ENCODE measurements at places on chromosomes 2 and 18.

- no peak for DNase-seq
These were observed 84.2 kb downstream of the LRRFIP1 start for GRCh38 chr2:237711458-237712150.

DNA sequence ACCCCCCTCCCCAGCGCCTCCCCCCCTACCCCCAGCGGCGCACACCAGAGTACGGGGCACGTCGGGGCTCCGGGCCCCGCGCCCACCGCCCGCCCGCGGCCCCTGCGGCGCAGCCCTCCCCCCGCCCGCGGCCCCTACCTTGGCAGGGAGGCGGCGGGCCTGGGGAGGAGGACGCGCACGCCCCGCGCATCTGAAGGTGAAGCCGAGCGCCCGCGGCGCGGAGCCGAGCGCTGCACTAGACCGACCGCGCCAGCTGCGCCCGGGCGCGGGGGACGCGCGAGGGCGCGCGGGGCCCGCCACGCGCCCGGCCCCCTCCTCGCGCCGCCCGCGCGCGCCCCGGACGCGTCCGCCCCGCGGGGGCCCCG lies at the start of gene ZNF516:
ZNF516 (minus strand) TSS at position 237 of the 365 bp plus-strand sequence. CDS start 52,188 bp downstream, outside the sequence.
- no peak for DNase-seq

DNA sequence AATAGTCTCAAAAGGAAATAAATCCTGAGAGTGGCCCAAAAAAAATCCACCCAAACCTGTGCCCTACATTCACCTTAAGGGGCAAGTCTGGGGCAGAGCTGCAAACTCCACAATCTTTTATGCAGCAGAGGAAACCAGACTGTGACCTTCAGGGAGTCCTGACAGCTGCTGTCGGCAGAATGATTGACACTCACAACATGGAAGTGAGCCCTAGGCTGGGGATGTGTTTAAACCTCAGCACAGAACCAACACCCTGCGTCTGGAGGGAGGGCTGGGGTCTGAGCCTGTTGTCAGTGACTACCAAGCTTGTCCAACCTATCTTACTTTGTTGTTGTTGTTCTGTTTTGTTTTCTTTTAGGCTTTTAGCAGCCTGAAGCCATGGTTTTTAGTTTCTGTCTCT lies 39.6 kb downstream of the CRACDL start:
- DNase-seq: no peak

GRCh38 chr2:232537079-232537478 lies 2.4 kb upstream of the CHRNG start:
- DNase-seq: no peak

GRCh38 chr18:79519751-79520477 lies 124.2 kb downstream of the NFATC1 start:
- DNase-seq: no peak

- DNase-seq: no peak
These were observed 706 bp downstream of the UBXN2A start for GRCh38 chr2:23940718-23941620.

GRCh38 chr18:50722311-50722710 lies 97.5 kb downstream of the MRO start:
- DNase-seq: no peak

- DNase-seq: no peak
These were observed 34.3 kb downstream of the EN1 start for GRCh38 chr2:118813111-118813510.

DNA sequence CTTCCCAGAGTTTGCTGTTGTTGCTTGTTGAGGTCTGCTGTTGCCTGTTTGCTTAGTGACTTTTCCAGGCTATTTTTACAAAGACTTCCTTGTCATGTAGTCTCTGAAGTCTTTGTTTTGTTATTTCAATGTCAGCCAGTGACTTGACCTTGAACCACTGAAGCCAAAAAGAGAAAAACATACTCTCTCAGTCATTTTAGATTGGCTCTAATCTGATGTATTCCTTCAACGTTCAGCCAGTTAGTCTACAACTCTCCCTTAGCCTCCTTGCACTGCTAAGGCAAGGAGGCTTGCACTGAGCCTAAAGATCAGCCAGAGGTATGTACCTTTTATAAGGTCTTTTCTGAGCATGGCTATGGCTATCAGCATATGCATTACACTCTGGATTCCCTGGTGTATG lies 27.9 kb downstream of the KIAA1328 start:
- no peak for DNase-seq

- DNase-seq: no peak
These were observed 152.4 kb downstream of the MGAT5 start for GRCh38 chr2:134406311-134406710.

- no peak for DNase-seq
These were observed 391.7 kb upstream of the SALL3 start for GRCh38 chr18:78587626-78588600.

GRCh38 chr2:38509314-38509946 lies 93.3 kb downstream of the HNRNPLL start:
- no peak for DNase-seq

DNA sequence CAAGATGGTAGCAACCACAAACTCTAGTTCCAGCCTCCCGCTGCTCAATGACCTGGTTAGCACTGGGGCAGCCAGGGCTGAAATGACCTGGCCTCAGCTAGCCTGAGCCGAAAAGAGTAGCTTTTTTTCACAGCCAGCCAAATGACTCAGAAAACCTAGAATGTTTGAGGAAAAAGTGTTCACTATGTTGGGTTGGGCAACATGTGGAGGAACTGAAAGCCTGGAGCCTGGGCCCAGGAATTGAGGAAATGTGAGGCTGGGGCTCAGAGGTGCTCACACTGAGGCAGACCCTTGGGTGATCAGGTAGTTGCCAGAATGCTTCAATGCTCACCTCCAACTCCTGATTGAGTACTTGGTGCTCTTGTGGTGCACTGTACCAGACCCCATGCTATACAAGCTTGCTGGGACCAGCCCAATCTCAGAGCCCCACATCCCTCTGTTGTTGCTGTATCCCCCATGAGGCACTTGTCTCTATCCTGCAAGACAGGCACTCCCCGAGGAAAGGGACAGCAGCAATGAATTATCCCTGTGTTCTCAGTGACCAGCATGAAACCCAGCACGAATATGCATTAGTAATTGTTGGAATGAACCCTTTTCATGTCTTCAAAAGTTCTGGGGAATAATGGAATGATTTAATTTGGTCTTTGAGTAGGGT lies 116.2 kb downstream of the USP34 start:
- DNase-seq: no peak

- DNase-seq: no peak
These were observed 14.0 kb upstream of the DUSP2 start for GRCh38 chr2:96159084-96159830.

- no peak for DNase-seq
These were observed 171.3 kb downstream of the THADA start for GRCh38 chr2:43424262-43425207.

GRCh38 chr2:210965472-210965871 lies 409.1 kb downstream of the CPS1 start:
- DNase-seq: no peak

- no peak for DNase-seq
These were observed 227.7 kb upstream of the ZEB2 start for GRCh38 chr2:144747571-144747970.

DNA sequence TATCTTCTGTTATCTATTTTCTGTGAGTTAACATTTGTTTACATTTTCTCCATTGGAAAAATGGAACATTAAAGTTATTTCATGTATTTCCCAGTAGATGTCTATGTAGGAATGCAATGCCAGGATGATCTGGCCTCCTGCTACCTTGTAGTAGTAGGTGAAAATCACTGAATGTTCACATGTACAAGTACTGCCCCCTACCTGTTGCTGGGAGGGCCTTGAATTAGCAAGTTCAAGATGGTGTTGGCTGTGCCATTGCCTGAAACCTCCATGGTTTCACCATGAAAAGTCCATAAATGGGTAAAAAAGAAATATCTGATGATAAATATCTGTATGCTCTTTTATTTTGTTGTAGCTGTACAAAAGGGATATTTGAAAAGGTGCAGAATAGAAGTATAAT lies 30.7 kb downstream of the XRCC5 start:
- no peak for DNase-seq

DNA sequence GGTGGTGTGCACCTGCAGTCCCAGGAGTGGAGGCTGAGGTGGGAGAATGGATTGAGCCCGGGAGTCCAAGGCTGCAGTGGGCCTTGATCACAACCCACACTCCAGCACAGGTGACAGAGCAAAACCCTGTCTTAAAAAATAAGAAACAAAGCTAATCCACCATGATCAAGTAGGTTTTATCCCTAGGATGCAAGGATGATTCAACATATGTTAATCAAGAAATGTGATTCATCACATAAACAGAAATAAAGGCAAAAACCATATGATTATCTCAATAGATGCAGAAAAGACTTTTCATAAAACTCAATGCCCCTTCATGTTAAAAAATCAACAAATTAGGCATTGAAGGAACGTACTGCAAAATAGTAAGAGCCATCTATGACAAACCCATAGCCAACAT lies 58.1 kb downstream of the CCBE1 start:
- DNase-seq: no peak

DNA sequence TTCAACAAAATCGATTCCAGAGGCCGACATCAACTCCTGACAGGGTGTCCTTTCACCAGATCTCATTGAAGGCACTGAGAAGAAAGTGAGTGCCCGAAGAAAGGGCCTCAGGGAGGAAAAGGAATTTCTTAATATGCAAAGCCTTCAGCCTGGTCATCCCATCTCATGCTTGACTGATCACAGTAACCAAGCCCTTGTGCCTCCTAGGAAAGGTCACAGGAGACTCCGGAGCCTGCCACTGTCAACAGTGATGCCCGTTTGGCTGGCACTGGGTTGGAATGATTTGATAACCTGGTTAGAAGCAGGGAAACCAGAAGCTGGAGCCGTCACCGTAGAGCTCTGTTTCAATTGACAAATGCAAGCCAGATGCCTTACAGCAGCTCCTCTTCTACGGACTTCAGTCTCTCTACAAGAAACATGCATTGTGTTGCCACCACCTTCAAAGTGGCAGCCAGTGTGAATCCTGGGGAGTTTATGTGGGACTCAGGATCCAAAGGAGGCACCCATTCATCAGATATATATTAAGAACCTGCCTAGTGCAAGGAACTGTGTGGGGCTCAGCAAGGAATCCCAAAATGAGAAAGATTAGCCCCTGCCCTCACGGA lies 24.6 kb downstream of the COX7A2L start:
- no peak for DNase-seq

- DNase-seq: no peak
These were observed 62.3 kb upstream of the TMEM178A start for GRCh38 chr2:39603436-39603835.

GRCh38 chr18:38956068-38956467 lies 1390.5 kb upstream of the CELF4 start:
- no peak for DNase-seq

GRCh38 chr2:200966770-200967169 lies 3.3 kb upstream of the ORC2 start:
- no peak for DNase-seq

DNA sequence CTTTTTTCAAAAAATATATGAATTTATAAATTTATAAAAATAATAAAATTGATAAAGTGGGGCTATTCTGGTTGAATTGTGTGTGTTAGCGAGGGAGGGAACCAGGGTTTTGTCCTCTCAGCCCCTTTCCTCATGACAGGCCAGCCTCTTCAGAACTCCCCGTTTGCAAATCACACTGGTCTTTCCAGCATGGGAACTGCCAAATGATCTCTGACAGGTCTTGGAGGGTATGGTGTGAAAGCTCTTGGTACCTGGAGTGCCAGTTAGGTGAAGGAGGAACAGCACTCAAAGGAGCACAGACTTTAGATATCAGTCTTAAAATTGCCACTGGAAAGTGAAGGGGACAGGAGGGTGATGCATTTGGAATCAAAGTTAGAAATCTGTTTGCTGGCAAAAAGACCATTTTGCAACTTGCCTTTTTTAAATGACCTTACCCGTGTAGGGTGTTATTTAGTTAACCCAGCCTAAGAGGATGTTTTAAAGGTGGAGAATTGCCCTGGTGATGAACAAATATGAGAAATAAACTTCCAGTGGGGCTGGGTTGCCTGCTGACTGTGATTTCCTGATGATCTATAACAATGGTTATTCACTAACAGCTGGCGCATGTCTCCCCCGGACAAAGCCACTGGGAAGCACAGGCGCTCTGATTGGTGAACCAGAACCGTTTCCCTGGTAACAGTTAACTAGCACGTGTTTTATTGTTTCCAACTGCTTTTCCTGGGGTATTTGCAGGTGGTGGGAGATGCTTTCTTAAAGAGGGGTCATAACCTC lies 85.3 kb upstream of the EFEMP1 start:
- DNase-seq: no peak

DNA sequence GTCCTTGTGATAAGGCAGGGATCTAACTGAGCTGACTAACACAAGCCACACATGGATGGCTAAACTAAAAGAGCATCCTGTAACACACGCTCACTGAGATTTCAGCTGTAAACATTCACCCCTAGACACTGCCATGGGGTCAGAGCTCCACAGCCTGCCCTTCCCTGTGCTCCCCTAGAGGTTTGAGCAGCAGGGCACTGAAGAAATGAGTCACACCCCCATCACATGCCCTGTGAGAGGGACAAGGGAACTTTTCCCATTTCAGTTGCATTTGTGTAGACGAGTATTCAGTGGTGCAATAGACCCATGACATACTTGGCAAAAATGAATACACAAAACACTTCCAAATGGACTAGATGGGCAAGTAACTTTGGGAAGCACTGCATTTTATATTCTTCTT lies 402.4 kb upstream of the LRRTM1 start:
- DNase-seq: no peak

- DNase-seq: no peak
These were observed 265.9 kb downstream of the TFCP2L1 start for GRCh38 chr2:121019071-121019470.

- no peak for DNase-seq
These were observed 67.6 kb downstream of the CRIM1 start for GRCh38 chr2:36423172-36423571.

DNA sequence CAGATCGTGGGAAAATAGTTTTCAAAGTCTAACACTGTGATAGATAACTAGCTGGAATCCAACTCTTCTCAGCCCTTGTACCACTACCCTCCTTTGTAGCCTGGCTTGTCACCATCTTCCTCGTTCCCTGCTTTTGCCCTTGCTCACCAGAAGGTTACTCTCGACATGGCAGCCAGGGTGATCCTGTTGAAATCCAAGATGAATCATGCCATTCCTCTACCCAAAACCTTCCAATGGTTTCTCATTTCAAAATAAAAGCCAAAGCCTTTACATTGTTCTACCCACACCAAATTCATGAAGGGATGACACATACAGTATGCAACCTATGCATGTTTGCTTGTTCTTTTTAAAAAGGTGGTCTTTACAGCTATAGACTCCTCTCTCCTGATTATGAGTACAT lies 45.7 kb downstream of the STAT4 start:
- no peak for DNase-seq

Measured in stimulated activated CD4-positive, alpha-beta T cell treated with anti-CD3 and anti-CD28 coated beads, Interleukin-12 subunit alpha, Interleukin-12 subunit beta, amount 100 ng/mL, for 48 hours (primary cell).